ENCODE measurements at places on chromosomes 12 and 14.

DNA sequence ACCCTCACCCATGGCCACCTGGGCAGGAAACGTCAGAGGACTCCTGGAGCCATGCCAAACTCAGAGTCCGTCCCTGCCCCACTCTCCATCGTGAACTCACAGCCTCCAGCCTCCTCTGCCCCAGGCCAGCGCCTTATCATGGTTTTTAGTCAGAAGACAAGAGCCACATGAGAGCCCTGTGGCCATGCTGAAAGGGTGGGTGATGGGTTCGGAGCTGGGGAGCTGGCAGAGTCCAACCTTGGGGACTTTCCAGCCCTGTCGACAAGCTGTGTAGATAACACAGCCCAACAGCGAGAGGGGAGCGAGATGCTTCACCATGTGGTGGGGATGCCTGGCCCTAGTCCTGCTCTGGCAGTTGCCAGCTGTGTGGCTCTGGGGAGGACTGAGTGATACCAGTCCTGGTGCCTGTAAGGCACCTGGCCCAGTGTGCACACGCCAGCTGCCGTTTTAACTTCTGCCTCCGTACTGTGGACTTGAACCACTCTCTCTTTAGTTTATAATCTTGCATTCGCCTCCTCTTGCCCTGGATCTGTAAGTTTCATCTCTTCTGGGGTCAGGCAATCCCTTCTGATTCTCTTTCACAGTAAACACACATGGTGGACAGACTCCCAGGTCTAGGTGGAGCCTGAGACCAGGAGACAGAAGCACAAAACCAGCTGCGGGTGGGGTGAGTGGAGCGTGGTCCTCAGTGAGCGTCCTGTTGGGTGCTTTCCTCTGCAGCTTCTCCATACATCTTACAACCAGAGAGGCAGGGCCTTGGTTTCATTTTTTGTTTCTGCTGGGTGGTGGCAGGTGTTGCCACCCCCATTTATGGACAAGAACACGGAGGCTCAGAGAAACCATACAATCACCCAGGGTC lies 55.3 kb downstream of the RIN3 start:
- DNase-seq: no peak

DNA sequence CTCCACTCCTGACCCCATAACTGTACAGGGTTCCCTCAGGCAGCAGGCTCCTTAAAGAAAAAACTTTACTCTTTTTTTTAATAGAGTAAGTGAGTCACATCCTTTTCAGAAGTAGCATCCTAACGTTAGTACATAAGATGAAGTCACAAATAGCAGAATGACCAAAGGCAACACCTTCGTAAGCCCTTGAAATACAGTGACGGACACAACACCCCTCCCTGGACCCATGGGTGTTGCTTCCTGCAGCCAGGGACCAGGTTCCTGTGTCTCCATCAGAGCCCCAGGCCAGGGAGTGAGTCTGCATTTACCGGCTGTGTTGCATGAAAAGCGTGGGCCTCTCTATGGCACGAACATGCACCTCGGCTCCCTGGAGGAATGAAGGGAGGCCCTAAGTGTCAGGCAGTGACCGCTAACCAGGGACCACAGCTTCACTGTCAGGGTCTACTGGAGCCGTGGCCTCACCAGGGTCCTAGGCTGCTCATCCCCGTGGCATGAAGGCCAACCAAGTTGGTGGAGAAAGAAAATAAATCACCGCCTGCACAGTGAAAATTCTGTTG lies 340.0 kb upstream of the SFSWAP start:
- no peak for DNase-seq

DNA sequence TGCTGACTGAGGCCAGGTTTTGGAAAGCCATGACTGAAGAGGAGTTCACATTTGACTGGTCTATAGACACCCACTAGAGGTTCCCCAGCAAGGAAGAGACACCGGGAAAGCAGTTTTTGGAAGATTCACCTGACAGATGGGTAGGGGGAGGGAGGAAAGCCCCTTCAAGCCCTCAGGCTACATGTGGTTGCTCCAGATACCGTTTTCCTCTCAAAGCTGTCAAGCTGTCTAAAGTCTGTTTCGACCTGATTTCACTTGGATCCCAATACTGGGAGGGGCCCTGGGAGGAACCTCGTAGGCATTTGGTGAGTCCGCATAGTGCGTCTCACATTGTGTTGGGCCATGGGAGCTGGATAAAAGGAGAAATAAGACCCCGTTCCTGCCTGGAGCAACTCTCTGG lies 1.7 kb upstream of the LRP1 start:
- no peak for DNase-seq

- no peak for DNase-seq
Measured at GRCh38 chr12:67692966-67693365, 44.4 kb downstream of the DYRK2 start.

- no peak for DNase-seq
Measured at GRCh38 chr14:60657456-60658210, 8.4 kb upstream of the SIX1 start.

- no peak for DNase-seq
Measured at GRCh38 chr12:124742111-124742510, 121.6 kb downstream of the SCARB1 start.

- no peak for DNase-seq
Measured at GRCh38 chr14:75440733-75441477, 13.1 kb downstream of the JDP2 start.

- DNase-seq: no peak
Measured at GRCh38 chr12:2294651-2295475, 242.1 kb downstream of the CACNA1C start.

DNA sequence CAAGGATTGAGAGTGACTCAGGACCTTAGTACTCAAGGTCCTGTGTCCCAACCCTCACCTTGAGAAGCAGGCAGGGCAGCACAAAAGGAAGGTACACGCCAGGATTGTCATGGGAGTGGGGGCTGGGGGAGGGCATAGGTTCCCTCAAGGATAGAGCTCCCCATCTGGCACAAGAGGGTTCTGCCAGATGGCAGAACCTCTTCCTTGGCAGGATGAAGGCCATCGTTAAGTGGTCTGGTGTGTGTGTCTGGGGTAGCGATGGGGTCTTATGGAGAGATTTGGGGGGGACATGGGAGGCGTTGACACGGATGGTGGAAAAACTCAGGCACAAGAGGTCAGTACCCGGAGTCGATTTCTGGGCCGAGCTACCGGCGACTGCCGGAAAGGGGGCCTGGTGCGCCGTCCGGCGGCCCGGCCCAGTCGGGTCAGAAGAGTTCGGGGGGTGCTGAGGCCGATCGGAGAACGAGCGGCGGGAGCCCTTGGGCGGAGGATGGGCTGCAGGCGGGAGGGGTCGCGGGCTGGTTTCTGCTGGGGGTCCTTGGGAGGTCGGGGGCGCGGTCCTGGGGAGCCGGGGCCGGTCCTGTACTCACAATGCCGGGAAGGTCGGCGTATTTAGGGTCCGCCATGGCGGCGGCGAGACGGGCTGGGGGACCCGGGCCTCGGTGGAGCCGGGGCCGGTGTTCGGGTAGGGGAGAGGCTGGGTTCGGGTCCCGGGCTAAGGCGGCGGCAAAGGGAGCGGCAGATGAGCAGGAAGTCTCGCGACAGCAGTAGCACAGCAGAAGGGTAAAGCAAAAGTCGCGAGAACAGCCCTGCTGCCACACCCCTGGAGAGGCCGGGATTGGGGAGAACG lies at the start of gene DCTN2:
DCTN2 (minus strand) TSS at position 755 of the 850 bp plus-strand sequence; CDS start at position 626, 129 bp downstream.
- DNase-seq: peak; percentile 88
